ENCODE measurements at places on chromosomes 3 and 15.

GRCh38 chr3:197475514-197475913 lies 80.3 kb downstream of the BDH1 start:
- DNase-seq, result no peak

DNA sequence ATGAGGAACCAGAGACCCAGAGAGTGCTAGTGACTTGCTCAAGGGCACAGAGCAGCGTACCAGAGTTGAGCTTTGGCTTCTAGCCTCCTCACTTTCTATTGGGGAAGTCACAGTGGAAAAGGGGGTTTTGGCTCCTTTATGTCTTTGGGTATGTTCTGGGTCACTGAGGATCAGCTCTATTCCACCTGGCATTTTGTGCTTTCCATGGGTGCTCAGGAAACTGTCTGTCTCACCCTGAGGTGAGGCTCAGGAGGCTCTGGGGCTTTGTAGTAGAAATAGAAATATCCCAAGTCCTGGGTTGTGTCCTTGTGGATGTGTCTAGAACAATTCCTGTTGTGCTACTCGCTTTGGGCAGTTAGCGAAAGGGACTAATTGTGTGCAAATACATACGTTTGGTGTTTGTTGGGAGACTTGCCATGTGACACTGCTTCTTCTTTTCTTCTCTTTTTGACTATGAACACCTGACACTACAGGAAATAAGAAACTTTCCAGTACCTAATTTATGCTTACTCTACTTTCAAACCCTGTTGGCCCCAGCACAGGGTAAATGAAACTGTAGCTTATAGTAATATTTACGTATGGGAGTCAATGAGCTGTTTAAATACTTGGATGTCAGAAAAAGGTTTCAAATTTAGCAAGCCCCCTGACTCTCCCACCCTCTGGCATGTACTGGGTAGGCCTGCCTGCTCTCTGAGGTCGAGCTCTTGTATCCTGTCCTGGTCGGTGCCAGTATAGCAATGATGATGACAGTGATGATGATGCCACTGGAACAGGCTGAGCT lies 35.6 kb downstream of the SMAD3 start:
- no peak for DNase-seq

- no peak for DNase-seq
Measured at GRCh38 chr3:110968076-110968475, 103.5 kb upstream of the NECTIN3 start.

DNA sequence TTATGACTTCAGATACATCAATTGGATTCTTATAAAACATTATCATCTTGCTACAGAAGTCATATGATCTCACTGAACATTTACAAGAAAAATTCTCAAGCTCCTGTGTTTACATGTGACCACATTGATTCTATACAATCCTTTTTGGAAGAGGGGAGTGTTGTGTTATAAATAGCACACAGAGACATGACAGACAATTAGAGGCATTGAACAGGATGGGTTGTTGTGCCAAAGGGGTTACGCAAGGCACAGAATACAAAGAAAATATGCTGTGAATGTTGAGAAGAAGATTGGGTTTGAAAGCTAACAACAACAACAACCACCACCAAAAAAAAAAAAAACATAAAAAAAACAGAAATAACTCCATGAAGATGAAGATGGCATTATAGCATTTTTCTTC lies 32.5 kb upstream of the TBL1XR1 start:
- DNase-seq, result no peak

- DNase-seq, result no peak
Measured at GRCh38 chr3:83317605-83318004, 1556.2 kb upstream of the GBE1 start.

DNA sequence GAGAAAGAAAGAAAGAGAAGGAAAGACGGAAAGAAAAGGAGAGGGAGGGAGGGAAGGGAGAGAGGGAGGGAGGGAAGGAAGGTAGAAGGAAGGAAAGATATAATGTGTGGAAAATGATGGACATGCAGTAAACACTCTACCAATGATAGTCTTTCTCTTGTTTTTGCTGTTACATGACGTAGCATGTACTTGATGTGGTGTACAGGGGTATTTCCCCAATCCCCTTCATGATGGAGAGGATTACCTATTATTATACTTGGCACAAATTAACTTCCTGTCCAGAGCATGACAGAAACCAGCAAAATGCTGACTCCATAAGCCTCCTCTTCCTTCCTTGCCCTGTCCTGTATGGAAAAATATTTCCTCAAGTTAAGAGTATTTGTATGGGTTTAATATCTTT lies 124.4 kb downstream of the B3GALNT1 start:
- no peak for DNase-seq

GRCh38 chr15:100334015-100334414 lies 7.8 kb downstream of the ADAMTS17 start:
- no peak for DNase-seq

DNA sequence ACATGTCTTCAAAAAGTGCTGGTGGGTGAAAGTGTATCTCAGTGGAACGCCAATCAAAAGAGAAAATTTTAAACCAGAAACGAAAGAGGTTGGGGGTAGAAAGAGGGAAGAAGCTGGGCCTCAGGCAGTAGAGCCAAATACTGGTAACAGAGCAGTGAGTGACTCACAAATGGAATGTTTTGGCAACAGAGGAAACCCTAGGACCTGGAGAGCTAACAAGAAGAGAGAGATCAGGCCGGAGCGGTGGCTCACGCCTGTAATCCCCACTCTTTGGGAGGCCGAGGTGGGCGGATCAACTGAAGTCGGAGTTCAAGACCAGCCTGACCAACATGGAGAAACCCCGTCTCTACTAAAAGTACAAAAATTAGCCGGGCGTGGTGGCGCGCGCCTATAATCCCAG lies 450.8 kb upstream of the NAALADL2 start:
- peak; percentile 21 for DNase-seq

DNA sequence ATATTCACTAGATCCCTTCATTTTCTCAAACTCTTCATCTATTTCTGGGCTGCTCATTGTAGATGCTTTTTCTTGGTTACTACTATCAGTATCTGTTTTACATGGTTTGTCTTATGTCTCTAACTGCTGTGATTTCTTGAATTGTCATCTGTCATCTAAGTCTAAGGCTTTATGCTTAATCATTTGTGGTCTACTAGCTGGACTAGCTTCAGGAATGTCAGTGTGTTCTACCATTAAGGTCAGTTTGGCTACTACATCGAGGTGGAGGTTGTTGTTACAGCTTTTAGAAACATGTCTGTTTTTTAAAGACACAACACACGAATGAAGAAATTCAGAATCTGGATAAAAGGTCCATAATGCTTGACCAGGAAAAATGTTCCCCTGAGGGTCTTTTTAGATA lies 82.2 kb downstream of the ABI3BP start:
- DNase-seq, result no peak

- no peak for DNase-seq
Measured at GRCh38 chr15:64464276-64465005, 4.1 kb downstream of the ZNF609 start.

DNA sequence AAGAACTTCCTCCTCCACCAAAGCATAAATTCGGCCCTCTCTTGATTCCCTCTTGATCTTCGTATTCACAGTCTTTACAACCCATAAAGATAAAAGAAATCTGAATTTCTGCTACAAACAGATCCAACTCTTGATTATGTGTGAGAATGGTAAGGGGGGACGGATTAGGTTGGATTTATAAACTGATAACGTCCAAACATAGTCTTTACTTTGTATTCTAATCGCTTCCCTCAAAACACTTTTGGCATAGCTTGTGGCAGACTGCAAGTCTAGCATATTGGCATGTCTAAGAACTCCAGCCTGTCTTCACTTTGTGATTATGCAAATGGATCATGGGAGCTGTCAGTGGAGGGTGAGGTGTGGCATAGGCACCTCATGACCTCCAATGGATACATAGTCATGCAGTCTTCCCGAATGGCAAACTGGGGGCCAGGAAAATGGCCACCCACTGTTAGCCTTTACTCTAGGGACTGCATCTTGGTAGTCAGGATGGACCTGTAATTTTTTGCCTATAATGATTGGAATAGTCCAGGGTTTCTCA lies 24.3 kb upstream of the GPR171 start:
- no peak for DNase-seq

DNA sequence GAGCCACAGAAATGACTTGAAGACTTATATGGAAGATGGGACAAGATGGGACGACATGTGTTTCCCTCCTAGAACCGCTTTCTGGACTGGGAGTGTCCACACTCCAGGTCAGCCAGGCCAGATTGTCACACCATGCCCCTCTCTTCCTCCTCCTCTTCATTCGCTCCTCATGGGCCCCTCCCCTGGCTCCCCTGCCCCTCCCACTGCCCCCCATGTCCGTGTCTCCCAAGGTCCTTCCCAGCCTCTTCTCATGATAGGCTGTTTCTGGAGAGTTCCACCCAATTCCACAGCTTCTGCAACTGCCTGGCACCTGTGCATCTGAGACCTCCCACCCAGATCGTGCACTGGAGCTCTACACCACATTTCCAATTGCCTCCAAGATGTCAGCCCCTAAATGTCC lies 6.6 kb downstream of the MYO5C start:
- DNase-seq, result no peak

DNA sequence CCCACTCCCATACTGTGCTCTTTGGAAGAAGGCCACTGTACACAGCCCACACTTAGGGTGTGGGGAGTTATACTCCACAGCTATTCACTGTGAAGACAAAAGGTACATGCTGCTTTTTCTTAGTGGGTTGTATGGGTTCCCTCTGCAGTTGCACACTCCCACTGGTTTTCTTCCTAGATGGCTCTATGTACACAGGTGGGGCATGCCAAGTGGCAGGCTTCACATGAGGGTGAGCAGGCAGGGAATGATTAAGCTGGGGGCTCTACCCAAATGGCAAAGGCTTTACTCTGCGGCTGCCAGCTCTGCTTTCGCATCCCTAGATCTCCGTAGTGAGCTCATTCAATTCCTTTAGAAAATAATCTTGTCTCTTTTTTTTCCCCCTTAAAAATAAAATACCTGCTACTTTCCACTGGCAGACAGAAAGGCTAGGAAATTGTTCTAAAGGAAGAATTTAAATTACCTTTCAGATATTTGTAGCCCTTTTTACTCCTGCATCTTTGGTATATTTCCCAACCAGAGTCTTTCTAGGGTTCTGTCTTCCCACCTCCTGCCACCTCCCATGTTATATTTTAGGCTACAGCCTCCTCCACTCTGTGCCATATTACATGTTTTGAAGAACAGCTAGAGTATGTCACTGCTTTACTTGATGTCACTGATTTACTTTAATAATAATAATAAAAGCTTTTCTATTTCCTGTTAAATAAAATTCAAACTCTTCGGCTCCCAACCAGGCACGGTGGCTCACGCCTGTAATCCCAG lies 8.2 kb downstream of the LARP6 start:
- no peak for DNase-seq

GRCh38 chr15:70267879-70268278 lies 170.2 kb upstream of the TLE3 start:
- DNase-seq, result no peak

- no peak for DNase-seq
Measured at GRCh38 chr3:52857864-52858263, 23.0 kb upstream of the MUSTN1 start.

DNA sequence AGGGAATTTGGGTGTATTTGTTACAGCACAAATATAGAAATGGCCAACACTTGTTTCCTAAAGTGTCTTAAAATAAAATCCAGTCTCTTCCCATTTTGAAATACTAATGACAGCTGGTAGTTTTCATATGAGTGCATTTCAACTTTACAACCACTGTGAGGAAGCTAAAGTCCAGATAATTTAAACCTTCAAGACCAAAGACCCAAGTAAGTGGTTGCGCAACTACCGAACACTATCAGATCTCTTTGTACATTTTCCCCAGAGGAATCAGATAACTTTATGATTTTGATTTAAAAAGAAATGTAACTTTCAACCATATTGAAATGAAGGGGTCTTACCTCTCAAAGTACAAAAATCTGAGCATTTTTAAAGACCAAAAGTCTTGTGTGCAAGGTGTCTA lies 14.3 kb downstream of the BCL2L10 start:
- DNase-seq, result no peak

DNA sequence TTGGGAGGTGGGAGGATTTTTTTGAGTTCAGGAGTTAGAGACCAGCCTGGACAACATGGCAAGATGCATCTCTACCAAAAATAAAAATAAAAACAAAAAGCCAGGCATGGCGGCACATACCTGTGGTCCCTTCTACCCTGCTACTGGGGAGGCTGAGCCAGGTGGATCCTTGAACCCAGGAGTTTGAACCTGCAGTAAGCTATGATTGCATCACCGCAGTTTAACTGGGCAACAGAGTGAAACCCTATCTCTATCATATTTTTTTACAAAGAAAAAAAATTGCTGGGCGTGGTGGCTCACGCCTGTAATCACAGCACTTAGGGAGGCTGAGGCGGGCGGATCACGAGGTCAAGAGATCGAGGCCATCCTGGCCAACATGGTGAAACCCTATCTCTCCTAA lies 35.8 kb upstream of the RPN1 start:
- DNase-seq, result no peak

DNA sequence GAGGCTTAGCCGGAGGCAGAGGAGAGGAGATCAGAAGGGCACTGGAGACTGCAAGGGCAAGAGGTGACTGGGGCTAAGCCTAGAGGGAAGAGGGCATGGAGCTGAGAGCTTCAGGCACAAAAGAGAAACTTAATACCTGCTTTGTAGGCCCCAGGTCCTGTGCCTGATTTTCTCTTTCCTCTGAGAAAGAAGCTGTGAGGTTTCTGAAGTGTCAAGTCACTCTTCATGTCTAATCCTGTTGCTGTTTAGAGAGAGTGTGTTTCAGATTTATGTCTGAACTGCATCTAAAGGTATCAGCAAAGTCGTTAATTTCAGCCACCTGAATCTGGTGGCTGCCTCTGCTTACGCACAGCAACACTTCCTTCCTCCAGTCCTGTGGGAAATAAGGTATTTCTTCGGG lies 106.9 kb upstream of the RNU6-1 start:
- no peak for DNase-seq

- no peak for DNase-seq
Measured at GRCh38 chr3:127161236-127161635, 31.7 kb upstream of the PRR23E start.

- DNase-seq, result no peak
Measured at GRCh38 chr15:66102563-66103292, 150.8 kb downstream of the MEGF11 start.

GRCh38 chr3:156383441-156384025 lies 171.4 kb downstream of the SSR3 start:
- no peak for DNase-seq

DNA sequence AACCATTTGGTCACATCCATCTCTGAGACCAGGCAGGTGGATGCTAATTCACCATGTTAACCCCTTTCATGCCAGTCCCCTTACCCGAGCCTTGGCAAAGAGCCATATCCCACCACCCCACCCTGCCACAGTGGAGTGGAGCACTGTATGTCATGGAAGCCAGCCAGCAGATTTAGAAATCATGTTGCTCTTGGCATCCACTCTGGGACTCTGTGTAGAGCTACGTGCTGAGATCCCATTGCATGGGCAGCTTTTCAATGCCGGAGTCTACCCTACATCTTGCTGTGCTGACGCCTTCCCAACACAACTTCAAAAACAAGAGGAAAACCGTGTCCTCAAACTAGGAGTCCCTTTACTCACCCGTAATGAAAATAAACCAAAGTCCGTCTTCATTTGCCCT lies 131.0 kb downstream of the NTRK3 start:
- no peak for DNase-seq

- no peak for DNase-seq
Measured at GRCh38 chr3:112734171-112734570, 93.2 kb upstream of the CCDC80 start.

- no peak for DNase-seq
Measured at GRCh38 chr3:102024270-102024904, 175.1 kb downstream of the NFKBIZ start.

Measured in hepatic stellate cell (primary cell).